ENCODE measurements at places on chromosomes 7 and 10.
A peak's percentile ranks its signal among the peaks of the same experiment; 100 is the strongest.

- DNase-seq: peak; percentile 15
These were observed 2.8 kb downstream of the MPP7 start for GRCh38 chr10:28300027-28300426.

- DNase-seq: no peak
These were observed 132.9 kb downstream of the MBL2 start for GRCh38 chr10:52639652-52640051.

DNA sequence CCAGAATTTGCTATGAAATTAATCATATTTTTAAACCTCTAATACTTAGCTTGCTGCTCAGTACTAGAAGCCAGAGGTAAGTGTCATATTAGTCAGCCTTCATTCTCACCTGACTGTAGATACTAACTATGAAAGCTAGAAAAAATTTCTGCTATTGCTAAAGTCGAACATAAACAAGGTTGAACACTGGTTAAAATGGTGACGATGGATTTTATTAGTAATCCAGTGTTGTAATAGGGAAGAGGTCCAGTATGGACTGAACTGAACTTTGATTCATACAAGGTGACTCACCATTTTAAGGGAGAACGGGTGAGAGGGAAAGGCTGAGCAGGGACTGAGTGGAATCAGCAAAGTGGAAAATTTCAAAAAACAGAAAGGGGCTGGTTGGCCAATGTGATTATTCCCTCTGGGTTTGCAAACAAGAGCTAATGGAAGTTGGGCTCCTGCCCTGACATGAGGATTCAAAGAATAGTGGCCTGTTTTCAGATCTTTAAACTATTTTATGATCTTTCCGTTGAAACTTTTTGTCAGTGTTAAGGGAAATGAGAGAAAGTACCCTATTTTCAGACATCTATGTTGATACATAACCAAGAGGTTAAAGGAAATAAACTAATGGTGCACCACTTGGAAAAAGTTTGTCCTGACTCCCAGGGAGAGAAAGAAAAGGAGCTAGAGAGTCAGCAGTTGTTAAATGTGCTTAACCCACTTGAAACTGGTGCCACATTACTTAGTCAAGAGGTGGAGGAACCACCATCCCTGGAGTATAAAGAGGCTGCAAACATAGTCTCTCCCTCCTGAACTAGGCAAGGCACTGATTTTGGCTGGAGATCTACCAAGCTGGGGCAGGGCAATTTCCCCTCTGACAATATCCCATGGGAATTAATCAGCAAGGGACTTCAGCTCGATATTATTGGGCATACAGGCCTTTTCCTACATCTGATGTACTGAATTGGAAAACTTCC is 15.3 kb upstream of the AKR1C1 start:
- DNase-seq: no peak

GRCh38 chr7:91326516-91327199 is 62.4 kb downstream of the FZD1 start:
- no peak for DNase-seq

DNA sequence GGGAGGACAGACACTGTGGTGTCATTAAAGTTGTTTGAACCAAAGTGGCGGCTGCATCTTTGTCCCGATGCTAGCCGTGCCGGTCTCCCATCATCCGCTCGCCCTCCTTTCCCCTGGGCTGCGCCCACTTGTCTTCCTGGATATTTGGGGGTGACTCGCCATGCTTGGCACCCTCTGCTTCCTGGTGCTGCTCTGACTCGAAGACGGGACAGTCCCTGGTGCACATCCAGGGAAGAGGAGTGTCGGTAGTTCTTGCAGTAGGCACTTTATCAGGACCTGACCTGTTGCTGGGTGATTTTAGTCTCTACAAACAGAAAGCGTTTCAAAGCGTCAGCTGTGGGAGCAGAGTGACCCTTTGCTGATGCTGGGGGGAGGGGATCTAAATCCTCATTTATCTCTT is 68.3 kb upstream of the DNAJB6 start:
- DNase-seq: no peak

DNA sequence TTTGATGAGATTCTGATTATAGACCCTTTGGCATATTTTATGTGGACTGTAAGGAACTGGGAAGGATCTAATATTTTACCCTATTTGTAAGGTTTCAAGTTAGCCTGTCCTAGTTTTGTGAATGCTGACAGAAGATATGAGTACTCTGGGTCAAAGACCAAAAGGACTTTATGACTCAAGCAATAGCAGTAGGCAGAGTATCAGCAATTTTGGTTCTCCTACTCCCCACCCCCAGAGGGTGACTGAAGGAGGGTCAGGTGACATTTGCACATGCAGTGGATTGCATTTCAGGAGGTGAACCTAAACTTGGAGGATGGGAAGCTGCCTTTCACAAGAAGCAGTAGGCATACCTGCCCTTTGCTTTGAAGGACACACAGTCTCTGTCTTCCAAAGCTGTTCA is 84.0 kb upstream of the KLF6 start:
- no peak for DNase-seq

DNA sequence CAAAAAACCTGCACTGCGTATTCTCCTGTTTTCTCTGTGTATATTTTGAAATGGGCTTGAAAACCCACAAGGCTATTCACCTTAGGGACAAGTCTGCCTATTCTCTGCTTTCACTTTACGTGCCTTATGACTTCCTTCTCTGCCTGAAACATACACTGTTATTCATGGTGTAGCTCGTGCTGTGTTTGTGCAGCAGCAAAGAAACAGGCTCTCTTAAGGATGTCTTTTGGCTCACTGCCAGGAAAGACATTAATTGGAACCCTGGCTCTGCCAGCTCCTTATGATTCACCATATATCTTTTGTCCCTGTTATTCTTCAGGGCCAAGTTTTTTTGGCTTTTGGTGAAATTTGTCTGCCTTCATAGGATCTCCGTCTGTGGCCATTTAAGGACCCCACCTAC is 92.4 kb downstream of the TMEM106B start:
- DNase-seq: no peak

DNA sequence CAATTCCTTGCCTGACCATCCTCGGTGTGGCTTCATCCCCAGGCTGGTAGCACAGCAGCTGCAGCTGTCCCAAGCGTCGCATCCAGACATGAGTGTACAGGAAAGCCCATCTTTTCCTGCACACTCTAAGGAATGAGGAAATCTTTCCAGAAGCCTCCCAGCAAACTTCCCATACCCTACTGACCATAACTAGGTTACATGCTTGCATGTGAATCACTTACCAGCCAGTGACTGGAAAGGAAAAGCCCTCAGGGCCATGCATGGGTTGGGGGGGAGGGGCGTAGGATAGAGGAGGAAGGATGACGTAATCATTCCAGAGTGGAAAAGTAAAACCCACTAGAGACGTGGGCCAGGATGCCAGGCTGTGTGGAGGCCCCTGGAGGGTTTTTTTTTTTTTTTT is 18.9 kb upstream of the ZNF212 start:
- no peak for DNase-seq

DNA sequence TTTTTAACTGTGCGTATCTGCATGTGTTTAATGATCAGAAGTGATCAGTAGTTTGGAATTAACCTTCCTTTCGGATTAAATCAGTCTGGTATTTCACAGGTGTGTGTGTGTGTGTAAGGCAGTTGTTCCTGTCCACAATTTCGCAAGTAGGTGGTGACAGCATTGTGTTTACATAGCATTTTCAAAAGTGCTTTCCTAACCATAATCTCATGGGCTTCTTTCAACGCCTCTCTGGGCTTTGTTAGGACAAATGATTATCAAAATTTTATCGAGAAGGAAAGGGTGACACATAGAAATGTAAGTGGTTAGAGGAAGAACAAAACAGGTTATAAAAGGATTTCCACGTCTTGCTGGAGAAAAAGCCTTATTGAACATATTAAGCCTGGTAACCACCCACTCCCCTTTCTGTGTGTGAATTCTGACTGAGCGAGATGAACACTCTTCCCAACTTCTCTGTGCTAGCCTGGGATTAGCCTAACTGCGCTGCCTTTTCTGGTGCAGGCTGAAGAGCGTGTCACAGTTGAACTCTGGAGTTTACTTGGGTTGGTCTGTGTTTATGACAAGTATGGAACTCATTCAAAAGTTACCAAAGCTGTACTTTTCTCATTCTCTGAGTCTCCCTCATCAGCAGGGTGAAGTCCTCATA is 292.3 kb upstream of the PITRM1 start:
- DNase-seq: no peak

DNA sequence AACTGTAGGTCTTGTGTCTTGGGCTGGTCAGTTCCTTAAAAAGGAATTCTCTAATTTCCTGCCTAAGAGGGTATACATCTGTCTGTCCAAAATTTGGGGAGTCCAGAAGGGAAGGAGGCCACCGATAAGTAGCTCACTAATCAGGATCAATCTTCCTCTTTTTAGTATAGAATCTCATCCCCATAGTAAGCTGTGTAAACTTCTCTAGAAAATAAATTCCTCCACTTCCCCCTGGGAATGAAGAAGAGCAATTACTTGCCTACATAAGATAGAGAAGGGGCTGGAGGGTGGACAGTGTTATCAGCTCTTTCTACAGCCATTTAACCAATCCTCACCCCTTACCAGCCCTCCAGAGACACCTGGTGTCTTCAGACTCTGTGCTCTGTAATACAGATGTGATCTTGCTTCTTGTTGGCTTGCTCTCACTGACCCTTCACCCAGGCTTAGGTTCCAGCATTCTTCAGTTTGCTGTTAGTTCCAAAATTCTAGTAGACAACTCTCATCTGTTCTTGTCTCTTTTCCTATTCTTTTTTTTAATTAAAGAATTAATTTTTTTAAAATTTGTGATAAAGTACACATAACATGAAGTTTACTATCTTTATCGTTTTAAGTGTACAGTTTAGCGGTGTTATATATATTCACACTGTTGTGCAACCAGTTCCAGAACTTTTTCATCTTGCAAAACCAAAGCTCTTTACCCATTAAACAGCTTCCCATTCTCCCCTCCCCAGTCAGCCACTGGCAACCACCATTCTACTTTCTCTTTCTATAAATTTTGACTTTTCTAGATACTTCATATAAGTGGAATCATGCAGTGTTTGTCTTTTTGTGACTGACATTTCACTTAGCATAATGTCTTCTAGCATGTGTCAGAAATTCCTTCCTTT is 6.5 kb upstream of the PRKAR2B start:
- DNase-seq: no peak

- DNase-seq: no peak
These were observed 26.7 kb upstream of the SLF2 start for GRCh38 chr10:100886091-100886490.

DNA sequence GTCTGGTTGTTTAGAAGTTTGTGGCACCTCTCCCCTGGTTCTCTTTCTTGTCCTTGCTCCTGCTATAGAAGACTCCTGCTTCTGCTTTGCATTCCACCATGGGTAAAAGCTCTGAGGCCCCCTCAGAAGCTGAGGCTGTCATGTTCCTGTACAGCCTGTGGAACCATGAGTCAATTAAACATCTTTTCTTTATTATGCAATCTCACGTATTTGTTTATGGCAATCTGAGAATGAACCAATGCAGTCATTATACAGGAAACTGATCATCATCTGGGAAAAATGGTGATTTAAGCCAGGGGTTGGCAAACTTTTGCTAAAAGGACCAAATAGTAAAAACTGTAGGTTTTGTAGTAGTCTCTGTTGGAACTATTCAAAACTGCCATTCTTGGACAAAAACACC is 175.4 kb downstream of the CSTF2T start:
- no peak for DNase-seq

- DNase-seq: no peak
These were observed 53.7 kb upstream of the MTPN start for GRCh38 chr7:136030867-136031318.
